ENCODE measurements at places on chromosomes 11 and 22.
A peak's percentile ranks its signal among the peaks of the same experiment; 100 is the strongest.

GRCh38 chr11:45180848-45181192 is 34.4 kb downstream of the PRDM11 start:
- DNase-seq: peak; percentile 30

DNA sequence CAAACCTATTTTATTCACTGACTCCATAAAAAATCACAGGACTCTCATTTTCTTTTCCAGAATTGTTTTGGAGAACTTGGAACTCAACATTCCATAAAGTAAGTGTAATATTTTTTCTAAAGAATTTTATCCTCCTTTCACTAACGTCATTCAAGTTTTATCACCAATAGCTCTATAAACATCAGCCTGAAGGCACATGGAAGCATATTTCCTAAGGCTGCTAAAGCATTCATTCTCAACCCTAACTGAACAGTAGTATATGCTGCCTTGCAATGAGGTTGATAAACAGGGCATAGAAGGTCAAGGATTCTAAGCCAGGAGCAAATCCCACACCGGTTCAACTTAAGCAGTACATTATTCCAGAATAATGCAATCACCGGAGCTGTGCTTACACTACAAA is 273.9 kb downstream of the RAB38 start:
- no peak for DNase-seq

- DNase-seq: no peak
Observed at GRCh38 chr22:49647627-49648026, 180.0 kb downstream of the BRD1 start.

DNA sequence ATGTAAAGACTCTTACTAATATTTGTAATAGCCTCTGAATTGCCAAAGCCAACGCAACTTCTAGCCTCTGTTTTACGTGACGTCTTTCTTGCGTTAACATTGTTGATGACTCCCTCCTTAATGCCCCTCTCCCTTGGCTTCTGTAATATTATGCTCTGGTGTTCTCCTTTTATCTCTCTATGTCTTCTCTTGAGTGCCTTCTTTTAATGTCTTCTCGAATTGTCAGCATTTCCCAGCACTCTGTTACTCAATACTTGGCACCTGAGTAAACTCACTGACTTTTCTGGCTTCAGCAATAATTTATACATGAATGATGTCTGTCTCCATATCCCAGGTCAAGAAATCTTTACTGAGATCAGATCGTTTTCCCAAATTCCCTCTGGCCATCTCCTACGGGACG is 68.5 kb upstream of the DDI1 start:
- DNase-seq: no peak

GRCh38 chr11:45339729-45340519 is 53.8 kb upstream of the SYT13 start:
- peak; percentile 82 for DNase-seq

DNA sequence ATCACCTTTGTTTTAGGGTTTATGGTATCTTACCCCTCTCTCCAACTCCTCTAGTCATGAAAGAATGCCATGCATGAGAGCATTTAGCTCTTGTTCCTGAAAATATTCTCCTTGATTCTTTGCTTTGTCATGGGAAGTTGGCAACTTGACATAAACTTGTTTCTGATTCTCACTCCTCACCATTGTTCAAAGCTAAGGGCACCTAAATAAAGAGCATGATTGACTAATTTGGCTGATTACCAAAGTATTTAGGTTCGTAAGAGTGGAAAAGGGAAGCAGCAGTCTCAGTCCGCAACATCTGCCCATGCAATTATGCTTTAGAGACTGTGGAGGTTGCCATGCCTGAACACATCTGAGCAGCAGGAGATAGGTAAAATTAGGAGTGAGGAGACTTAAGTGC is 26.4 kb downstream of the OR52K1 start:
- DNase-seq: no peak

DNA sequence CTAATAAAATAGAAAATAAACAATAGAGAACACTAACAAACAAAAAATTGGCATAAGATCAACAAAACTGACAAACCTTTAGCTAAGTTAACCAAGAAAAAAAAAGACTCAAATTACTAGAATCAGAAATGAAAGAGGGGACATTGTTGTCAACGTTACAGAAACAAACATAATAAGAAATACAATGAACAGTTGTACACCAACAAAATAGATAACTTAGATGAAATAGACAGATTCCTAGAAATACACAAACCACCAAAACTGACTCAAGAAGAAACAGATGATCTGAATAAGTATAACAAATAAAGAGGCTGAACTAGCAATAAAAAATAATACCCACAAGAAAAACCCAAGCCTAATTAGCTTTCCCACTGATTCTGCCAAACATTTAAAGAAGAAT is 34.7 kb upstream of the TMPRSS4 start:
- DNase-seq: no peak

- DNase-seq: no peak
Observed at GRCh38 chr11:68896171-68896959, 7.3 kb downstream of the MRPL21 start.

GRCh38 chr11:17013548-17014320 is 480 bp downstream of the PLEKHA7 start:
- no peak for DNase-seq

DNA sequence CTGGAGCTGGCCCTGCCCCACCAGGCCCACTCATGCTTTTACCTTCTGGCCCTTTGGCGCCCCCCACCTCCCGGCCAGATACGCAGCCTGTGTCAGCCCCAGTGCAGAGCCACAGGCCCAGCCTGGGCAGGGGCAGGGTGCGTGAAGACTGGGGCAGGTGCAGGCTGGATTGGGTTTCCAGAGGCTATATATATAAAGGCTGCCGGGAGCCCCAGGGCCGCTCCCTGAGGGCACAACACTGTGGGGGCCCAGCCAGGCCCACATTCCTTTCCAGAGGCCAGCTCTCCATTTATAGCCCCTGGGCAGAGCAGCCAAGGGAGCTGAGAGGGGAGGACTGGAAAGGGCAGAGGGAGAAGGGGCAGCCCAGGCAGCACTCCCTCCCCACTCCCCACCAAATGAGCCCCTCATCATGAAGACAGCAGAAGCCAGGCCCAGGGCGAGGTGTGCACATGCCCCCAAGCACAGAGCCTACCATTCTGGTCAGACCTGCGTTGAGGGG is 5.0 kb upstream of the MYOD1 start:
- no peak for DNase-seq

- DNase-seq: peak; percentile 10
Observed at GRCh38 chr11:118434553-118435289, 1.6 kb upstream of the KMT2A start.

DNA sequence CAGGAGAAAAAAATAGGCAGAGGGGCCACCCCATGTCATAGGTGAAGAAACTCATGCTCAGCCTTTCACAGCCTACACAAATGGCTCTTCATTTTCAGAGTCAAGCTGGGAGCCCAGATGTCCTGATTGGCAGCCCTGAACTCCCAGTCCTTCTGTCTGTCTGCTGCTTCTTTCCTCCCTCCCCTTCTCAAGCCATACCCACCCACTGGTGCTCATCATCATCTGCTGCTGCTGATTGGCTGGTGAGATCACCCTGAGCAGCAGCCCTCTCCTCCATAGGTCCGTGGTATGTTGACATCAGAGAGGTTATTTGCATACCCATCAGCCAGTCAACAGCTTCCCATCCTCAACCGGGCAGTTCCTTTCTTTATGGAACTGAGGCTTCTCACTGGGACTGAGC is 46.1 kb upstream of the PRDM11 start:
- DNase-seq: no peak

- DNase-seq: no peak
Observed at GRCh38 chr11:8127447-8127846, 41.4 kb downstream of the RIC3 start.

GRCh38 chr11:40921246-40921645 is 538.2 kb downstream of the LRRC4C start:
- no peak for DNase-seq

GRCh38 chr11:10902301-10903063 is 44.6 kb upstream of the ZBED5 start:
- DNase-seq: no peak

GRCh38 chr22:30245181-30245984 is 1.2 kb downstream of the LIF start:
- DNase-seq: no peak

- no peak for DNase-seq
Observed at GRCh38 chr11:110513259-110513801, 83.6 kb downstream of the FDX1 start.

- DNase-seq: no peak
Observed at GRCh38 chr11:15627560-15627959, 512.8 kb downstream of the INSC start.

DNA sequence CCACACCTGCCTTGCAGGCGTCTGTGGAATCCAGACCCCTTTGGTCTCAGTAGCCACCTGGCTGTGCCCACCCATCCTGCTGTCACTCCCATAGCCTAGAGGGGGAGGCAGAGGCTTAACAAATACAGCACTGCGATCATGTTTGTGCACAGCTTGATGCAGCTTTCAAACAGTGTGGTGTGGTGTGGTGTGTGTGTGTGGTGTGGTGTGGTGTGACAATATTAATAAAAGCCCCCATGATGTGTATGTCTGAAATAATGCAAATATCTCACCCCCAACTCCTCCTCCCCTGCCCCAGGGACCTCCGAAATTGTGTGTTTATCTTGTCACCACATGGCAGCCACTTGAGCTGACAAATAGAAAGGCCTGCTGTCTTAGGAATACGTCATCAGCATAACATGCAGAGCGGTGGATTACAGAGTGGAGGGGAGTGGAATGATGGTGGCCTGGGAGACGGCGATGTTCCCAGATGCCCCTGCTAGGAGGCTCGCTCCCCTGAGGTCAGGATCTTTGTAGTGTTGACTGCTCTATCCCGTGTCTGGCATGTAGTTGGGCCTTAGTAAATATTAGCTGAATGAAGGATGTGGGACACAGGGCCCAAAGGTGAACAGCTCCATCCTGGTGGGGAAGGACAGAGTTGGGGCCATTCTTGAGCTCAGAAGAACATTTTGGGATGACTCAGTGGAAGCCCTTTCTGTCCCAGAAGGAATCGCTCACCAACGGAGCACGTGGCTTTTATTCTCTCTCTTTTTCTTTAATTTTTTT is 2.8 kb downstream of the PDXP start:
- no peak for DNase-seq

DNA sequence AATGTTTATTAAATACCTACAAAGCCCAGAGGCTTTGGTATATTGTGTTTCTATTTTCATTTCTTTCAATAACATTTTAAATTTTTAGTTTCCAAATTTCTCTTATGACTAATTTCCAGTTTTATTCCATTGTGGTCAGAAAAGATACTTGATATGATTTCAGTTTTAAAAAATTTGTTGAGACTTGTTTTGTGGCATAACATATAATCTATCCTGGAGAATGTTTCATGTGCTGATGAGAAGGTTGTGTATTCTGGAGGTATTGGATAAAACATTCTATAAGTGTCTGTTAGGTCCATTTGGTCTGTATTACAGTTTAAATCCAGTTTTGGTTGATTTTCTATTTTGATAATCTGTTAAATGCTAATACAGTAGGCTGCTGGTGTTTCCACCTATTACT is 9.8 kb upstream of the RAG1 start:
- DNase-seq: no peak

GRCh38 chr11:123227763-123228495 is 32.9 kb upstream of the CLMP start:
- no peak for DNase-seq

- DNase-seq: no peak
Observed at GRCh38 chr22:17774926-17775685, 837 bp upstream of the BID start.

GRCh38 chr11:74641289-74641688 is 48.9 kb downstream of the POLD3 start:
- no peak for DNase-seq

- no peak for DNase-seq
Observed at GRCh38 chr11:89625171-89625570, 84.9 kb upstream of the TRIM77 start.

DNA sequence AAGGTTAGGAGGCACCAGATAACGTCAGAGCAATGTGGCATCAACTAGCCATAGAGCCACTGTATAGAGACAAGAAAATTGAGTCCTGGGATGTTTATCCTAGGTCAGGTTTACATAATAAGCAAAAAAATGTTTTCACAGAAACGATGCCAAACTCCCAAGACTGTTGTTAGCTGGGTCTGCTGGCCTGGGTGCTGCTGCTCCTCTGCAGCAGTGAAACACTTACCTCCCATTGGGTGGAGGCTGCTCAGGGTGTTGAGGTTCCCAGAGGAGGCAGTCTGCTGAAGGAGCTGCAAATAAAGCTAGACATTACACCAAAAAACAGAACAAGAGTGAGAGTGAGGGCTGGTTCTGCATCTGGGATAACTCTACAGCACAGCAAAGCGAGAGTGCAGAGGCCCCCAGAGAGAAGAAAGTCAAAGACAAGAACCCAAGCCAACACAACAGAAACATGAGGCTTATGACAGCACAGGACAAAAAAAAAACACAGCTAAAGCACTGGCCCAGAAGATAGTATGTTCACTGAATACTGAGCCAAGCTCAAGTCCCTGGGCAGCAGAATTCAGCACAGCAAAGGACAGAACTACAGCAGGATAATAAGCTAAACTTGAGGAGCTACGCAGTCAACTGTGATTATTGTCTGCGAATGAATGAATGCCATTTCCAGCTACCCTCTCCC is 29.9 kb upstream of the RAPSN start:
- no peak for DNase-seq

- no peak for DNase-seq
Observed at GRCh38 chr11:126862664-126863243, 137.8 kb downstream of the KIRREL3 start.

- DNase-seq: no peak
Observed at GRCh38 chr11:27514558-27514957, 8.0 kb upstream of the LIN7C start.

GRCh38 chr11:124865902-124866851 is 945 bp downstream of the ROBO3 start:
- DNase-seq: no peak

DNA sequence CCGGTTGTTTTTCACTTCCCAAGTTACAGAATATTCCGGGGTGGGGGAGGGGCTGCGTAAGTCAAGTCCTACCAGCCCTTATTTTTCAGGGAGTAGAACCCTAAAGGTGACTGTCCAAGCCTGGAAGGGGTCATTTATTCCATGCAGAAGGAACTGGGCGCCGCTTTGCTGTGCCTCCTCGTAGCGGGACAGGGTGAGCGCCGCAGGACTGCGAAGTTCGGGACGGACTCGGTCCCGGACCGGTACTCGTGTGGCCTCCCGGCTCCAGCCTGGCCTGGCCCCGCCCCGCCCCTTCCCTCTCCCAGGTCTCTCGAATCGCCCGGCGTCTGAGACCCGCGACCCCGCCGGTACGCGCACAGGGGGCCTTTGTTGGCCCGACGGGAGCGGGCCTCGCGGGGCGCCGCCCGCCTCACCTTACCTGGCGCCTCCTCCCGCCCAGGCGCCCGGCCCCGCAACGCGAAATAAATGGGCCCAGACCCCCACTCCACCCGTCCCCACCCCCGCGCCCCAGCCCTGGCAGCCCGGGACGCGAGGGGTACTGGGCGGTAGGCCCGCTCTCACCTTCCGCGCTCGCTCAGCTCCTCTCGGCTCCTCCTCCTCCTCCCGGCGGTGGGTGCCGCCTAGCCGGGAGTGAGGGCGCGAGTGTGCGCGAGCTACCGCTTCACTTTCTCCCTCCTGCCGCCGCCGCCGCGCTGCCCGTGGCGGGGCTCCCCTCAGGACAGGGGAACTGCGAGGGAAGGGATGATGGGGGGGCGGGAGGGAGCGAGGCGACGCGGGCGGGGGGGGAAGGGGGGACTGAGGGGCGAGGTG is 698 bp downstream of the PAK1 start:
- DNase-seq: peak; percentile 38

- no peak for DNase-seq
Observed at GRCh38 chr11:57804466-57804865, 42.9 kb downstream of the CTNND1 start.

- DNase-seq: no peak
Observed at GRCh38 chr11:80041136-80042000, 600.5 kb upstream of the TENM4 start.
